ENCODE measurements at places on chromosomes 13 and 19. TPM values are rescaled to one million over a fixed set of nuclear protein-coding genes. Genes with fewer than 3 reads are reported as not detected.

Gene ADM5
- total RNA-seq = 1.5 TPM

Gene MYO1F
- total RNA-seq = 10.3 TPM

Gene METTL21C
- not detected for total RNA-seq

Gene SCAF1
- total RNA-seq = 22.7 TPM

Gene RFX2
- total RNA-seq = 1.1 TPM

Gene PROZ
- 0.76 TPM for total RNA-seq

Gene CACNG7
- total RNA-seq = 26.3 TPM
